Head of caudate nucleus (tissue), 42 donors: ENCODE measurements at places on chromosomes 7 and 10.
A peak's percentile ranks its signal among the peaks of the same experiment; 100 is the strongest.

- no peak for DNase-seq
Observed at GRCh38 chr7:69019437-69019836, 578.8 kb upstream of the AUTS2 start.

GRCh38 chr10:47049906-47050305 is 138.7 kb downstream of the PTPN20 start:
- no peak for DNase-seq

DNA sequence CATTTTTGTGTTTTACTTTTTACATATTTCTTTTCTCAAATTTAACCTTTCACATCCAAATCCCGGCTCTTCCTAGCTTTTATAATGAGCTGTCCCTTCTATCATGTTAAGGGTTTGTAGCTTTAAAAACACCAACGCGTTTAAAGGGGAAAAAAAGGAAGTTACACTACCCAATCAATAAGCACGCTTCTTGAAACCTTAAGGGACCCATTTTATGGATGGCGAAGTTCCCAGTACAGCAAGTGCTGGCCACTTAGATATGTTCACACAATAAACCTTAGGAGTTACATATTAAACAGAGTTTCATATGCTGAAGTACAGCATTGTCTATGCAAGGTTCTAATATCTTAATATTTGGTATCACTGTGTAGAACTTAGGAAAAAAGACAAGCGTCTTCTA is 1.8 kb downstream of the GNG11 start:
- DNase-seq: no peak

DNA sequence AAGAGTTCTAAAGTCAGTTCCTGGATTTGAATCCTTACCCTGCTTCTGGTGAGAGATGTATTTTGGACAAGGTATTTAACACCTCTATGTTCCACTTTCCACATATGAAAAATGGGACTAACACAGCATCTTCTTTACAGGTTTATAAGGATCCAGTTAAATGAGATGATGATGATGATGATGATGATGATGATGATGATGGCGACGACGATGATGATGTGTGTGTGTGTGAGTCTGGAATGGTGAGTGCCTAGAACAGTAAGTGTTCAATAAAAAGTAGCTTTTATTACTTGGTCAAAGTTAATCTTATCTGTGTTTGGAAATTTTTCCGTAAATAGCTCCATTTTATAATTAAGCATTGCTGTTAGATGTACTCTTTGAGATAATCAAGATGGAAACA is 248.3 kb upstream of the SLC26A5 start:
- no peak for DNase-seq

DNA sequence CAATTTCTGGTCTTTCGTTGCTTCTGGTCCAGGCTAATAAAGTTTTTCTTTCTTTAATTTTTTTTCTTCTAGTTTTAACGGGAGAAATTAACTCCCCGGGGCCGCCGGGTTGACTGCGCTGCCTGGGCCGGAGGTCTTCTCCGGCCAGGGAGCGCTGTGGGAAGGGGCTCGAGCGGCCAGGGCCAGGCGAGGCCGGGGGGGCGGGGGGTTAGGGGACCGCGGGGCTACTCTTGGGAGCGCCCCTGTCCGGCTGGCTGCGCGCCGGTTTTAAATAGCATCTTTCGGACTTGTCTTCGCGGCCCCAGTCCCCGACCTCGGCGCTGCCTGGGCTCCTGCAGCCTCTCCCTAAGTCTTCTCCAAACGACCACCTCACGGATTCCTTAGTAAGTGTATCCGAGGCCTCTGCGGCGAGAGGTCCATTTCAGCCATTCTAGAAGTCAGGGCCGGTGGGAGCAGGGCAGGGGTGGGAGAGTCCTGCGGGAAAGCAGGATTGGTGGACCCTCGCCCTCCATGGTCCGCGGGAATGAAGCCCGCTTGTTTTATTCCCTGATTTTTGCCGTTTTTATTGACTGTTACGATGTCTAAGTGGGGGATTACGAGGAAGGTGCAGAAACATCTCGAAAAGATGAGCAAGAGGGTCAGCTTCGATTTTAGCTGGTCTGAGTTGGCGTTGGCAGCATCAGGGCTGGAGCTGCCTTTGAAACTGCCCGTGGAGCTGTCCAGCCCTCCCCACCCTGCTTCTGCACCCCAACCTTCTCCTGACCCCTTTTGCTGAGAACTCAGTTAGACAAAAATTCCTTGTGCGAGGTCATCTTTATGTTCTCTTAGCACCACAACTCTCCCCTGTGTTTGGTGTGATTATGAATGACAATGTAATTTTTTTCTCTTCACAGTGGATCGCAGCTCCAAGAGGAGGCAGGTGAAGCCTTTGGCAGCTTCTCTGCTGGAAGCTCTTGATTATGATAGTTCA is 555 bp downstream of the PHF14 start:
- peak; percentile 15 for DNase-seq

GRCh38 chr10:95247200-95247880 is 43.5 kb downstream of the PDLIM1 start:
- DNase-seq: no peak

DNA sequence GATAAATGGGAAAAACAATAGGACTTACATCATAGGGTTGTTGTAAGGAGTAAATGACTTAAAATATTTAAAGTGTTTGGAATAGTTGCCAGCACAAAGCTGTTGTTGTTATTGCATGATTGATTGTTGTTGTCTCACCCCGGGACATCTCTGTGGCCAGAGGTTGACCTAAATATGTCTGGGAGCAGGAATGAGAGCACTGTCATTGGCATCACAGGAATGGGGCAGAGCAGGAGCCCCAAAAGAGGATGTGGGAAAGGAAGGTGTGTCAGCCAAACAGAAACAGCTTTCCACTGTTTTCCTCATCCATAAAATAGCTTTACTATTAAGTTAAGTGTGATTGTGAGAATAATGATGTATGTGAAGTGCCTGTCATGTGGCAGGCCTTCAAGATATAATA is 121.6 kb downstream of the TMEM168 start:
- no peak for DNase-seq

GRCh38 chr7:48042636-48043035 is 7.3 kb downstream of the C7orf57 start:
- no peak for DNase-seq

DNA sequence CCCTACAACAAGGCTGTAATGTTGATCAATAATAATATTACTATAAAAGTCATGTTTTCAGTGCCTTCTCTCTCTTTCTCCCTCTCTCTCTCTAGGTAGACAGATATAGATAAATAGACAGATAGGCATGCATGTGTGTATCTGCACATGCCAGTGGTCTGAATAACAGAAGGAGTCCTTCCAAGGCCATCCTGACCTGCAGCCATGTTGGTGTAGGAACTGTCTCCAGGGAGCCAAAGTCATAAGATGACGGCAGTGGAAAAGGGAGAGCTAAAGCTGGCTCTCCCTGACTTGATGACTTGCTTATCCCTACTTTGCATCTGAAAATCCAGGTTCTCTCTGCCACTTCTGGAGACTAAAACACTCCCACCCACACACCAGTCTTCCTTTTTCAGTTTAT is 113.0 kb downstream of the TRIL start:
- no peak for DNase-seq

DNA sequence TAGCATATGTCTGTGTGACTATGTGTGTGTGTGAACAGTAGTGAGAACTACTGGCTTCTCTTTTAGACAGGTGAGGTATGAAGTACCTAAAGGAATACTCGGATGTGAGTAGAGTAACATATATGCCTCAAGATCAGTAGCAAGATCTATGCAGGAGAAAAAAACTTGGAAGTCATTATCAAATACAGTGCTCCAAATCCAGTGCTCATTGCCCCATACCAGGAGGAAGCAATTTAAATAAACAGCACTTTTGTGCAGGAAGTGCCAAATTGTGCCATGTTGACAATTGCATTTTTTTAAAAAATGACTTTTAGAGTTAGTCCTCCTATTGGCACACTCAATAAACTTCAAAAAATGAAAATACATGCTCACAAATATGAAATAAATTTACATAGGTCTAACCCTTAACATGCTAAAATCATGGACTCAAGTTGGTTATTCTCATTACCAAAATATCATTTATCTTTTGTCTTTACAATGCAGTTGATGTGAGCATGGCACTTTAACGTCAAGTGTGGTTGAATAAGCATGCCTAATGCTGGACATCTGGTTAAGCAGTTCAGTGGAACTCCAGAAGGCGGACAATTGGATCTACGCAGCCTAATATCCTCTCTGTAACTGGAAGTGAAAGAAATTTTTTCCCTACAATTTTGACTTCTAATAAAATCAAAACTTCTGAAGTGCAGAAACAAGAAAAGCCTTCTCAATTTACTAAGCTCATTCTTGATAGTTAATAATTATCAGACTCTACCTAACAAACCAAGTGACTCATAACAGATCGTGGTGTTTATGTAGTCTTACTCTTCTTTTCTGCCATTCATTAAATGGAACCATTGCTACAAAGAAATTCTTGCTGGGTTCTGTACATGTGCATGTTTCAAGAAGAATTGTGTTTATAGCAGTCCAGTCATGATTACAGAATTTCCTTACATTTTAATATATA is 195.2 kb downstream of the MDFIC start:
- no peak for DNase-seq

DNA sequence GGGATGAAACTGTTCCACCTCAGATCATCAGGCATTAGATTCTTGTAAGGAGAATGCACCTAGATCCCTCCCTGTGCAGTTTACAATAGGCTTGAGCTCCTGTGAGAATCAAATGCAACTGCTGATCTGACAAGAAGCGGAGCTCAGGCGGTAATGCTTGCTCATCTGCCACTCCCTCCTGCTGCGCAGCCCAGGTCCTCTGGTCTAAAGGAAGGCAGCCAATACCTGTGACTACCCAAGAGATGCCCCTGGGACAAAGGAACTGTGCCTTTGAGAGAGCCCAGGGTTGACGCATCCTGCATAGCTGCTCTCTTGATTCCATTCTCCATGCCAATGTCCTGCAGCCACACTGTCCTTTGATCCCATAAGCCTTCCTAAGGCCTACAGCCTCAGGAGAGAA is 73.1 kb downstream of the ADCYAP1R1 start:
- no peak for DNase-seq

DNA sequence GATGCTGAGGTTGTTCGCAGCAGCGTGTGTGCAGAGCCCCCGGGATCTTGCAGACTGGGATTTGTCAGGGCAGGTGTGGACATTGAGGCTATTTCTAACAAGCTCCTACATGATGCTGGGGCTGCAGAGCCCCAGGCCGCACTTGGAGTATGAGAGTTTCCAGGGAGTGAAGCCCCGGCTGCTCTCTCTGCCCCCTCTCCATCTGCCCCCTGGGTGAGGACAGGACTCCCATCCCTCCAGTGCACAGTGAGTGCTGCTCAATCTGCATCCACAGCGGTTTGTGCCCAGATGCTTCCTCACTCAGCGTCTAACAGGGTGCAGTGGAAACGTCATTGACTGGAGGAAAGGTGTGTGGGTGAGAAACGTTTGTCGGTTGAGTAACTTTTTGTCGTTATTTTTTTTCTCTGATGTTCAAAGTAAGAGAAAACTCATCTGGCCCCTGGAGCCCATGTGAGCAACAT is 25.3 kb downstream of the IL2RA start:
- peak; percentile 28 for DNase-seq

DNA sequence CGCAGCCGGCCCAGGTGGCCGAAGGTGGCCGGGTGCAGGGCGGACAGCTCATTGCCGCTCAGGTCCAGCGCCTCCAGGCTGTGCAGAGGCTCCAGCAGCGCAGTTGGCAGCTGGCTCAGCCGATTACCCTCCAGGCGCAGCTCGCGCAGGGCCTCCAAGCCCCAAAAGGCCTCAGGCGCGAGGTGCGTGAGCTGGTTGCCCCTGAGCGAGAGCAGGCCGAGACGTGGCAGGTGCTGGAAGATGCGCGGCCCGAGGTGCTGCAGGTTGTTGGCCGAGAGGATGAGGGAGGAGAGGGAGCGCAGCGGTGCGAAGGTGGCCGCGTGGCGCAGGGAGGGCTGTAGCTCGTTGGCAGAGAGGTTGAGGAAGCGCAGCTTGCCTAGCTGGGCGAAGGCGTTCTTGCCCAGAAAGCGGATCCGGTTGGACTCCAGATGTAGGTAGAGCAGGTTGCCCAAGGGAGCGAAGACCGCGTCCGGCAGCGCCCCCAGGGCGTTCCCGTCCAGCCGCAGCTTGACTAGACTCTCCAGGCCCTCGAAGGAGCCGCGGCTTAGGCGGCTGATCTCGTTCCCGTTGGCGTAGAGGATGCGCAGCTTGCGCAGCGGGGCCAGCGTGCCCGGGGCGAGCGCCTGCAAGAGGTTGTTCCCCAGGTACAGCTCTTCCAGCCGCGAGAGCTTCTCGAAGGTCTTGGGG is 923 bp downstream of the TRIL start:
- no peak for DNase-seq

GRCh38 chr10:36344240-36345174 is 702.4 kb upstream of the FZD8 start:
- DNase-seq: no peak

GRCh38 chr7:139886899-139887298 is 57.8 kb downstream of the TBXAS1 start:
- no peak for DNase-seq

- DNase-seq: no peak
Observed at GRCh38 chr7:117974891-117975290, 101.7 kb upstream of the CTTNBP2 start.

DNA sequence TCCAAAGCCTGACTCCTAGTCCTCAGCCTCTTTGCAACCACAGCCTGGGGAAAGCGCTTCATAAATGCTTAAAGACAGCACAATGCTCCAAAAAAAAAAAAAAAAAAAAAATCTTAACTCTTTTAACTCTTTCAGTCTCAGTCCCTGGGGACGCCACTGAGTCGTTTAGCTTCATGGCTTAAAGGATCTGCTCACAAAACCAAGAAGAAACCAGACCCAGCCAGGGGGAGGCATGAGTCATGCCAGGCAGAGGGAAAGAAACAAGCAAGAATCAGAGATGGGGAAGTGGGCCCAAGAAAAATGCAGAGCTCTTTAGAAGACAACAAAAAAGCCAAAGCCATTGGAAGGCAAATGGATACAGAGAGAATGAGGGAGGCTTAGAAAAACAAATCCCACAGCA is 32.5 kb upstream of the DOCK1 start:
- DNase-seq: no peak

- DNase-seq: no peak
Observed at GRCh38 chr10:33674491-33674890, 340.0 kb upstream of the NRP1 start.

- DNase-seq: no peak
Observed at GRCh38 chr7:47477191-47478016, 104.5 kb downstream of the TNS3 start.

GRCh38 chr10:60962946-60963345 is 19.0 kb upstream of the RHOBTB1 start:
- DNase-seq: no peak

DNA sequence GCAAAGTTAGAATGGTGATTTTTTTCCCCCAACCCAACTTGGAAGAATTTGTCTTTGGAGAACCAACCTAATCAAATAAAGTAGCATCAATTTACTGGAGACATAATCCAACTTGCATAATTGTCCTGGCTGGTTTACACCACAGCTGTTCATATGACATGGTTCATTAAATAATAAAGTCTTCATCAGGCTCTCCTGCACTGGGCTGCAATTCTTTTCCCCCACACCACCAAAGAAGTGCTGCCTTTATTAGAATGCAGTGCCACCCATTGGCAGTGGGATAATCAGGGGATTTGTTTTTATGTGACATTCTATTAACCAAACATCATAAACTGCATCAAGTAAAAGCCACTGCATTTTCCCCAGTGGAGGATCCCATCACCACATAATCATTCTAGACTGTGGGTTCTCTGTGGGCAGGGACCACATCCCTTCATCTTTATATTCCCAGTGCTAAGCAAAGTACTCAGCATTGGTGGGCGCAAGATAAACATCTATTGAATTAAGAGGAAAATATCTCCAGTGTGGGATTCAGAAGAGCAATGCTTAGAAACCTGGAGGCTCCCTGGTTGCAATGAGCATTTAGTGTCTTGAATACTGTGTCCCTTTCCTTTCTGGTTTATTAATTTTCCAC is 322.0 kb downstream of the KCNMA1 start:
- no peak for DNase-seq
